ENCODE measurements at places on chromosomes 7 and 10. TPM values are rescaled to one million over a fixed set of nuclear protein-coding genes. Genes with fewer than 3 reads are reported as not detected.
A peak's percentile ranks its signal among the peaks of the same experiment; 100 is the strongest.

GRCh38 chr7:50146692-50147091 is 53.6 kb upstream of the ZPBP start:
- ATAC-seq, result no peak

GRCh38 chr10:125190414-125190813 is 30.1 kb upstream of the CTBP2 start:
- no peak for ATAC-seq

DNA sequence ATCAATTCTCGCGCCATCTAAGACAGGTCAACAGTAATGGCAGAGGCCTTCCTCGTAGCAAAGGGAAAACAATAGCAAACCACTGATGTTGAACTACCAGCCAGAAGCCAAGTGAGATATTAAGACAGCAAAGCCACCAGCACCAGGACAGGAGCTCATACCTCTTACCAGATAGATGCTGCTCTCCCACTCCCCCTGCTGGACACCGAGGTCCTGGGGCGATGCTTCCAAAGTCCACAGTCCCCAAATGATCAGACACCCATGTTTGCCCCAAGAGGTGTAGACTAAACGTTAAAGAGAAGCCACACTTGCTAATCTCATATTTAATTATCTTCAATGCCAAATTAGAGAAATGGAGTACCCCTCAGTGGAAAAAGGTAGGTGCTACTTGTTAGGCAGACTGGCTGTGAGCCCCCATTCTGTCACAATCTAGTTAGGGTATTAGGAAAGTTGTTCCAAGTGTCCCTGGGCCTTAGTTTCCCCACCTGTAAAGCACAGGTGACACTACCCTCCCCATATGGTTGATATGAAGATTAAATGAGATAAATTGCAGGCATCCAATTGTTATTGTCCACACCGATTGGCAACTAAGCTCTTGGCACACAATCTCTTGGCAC is 39.9 kb downstream of the TOMM7 start:
- peak; percentile 79 for ATAC-seq

- peak; percentile 65 for ATAC-seq
Observed at GRCh38 chr7:140672382-140673062, at the start of gene ADCK2. Gene ADCK2 (plus strand): TSS chr7:140672945. CDS start chr7:140673331, 386 bp downstream.

GRCh38 chr7:157018997-157019608 is 8.6 kb upstream of the MNX1 start:
- ATAC-seq, result peak; percentile 16

GRCh38 chr7:7110706-7111105 is 71.6 kb upstream of the C1GALT1 start:
- no peak for ATAC-seq

DNA sequence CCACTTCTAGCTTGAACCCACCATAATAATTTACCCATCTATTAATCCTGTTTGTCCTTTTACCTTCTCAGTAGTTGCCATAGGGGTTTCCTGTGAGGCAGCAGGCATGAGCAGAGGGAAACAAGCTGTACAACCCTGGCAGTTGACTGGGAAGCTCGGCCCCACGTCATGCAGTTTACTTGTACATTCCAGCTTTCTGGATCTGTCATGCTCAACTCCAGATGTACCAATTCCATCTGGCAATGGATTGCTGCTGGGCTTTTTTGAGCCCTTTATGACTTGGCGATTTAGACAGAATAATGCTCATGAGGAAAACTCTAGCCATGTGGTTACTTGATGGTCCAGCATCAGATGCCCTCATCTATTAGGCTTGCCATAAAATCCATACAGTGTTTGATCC is 112.5 kb downstream of the GNAI1 start:
- ATAC-seq, result no peak

GRCh38 chr7:131848033-131848432 is 291.6 kb upstream of the PODXL start:
- no peak for ATAC-seq

- no peak for ATAC-seq
Observed at GRCh38 chr7:95066737-95067530, 159.5 kb downstream of the PPP1R9A start.

- ATAC-seq, result no peak
Observed at GRCh38 chr10:96446966-96447596, 66.6 kb downstream of the TLL2 start.

GRCh38 chr10:64261676-64262075 is 740.5 kb downstream of the REEP3 start:
- no peak for ATAC-seq

- ATAC-seq, result no peak
Observed at GRCh38 chr10:118026936-118027335, 19.8 kb downstream of the RAB11FIP2 start.

DNA sequence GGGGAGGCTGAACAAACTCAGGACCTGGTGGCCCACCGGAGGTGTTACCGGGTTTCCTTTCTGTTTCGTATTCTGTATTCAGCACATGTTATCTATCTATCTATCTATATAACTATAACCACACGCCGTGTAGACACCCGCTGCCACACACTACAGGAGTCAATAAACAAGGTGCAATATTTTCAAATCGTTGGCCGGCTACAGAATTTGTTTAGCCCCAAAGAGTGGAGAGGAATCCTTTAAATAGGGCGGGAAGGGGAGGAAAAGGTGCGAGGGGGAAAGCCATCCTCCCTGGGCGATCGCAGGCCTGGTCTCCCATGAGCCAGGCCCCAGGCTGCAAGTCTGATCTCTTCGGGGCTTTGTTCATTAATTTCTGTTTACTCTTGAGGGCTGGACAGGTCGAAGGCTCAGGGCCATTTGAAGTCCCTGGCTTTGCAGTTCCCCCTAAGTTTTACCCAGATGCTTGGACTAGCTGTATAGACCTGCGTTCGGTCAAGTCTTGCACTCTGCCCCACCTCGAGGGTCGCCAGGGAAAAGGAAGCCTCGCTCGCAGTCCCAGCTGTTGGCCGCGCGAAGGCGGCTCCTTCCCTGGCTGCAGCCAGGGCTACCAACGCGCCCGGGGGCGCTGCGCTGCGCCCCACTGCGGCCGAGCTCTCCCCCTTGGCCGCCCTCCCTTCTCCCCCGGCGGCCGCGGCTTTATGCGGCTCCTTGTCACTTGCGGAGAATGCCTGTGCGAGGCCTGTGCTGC is 3.8 kb downstream of the NKX2-3 start:
- no peak for ATAC-seq

DNA sequence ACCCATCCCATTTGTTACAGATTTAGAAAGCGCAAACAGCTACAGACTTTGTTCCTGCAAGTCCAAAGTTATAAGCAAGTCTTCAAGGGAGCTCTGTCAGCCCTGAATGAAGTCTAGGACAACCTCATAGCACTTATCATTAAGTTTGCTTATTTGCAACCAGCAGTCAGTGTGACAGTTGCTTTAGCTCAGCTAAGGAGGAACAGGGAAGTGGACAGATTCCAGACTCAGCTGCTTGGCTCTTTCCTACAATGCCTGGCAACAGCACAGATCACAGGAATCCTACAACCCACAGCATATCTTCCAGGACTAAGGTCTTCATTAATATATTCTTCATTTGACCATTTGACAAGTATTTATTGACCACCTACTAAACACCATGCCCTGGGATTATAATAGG is 17.4 kb upstream of the KIF5B start:
- no peak for ATAC-seq

GRCh38 chr7:37957221-37957970 is 37.0 kb downstream of the EPDR1 start:
- no peak for ATAC-seq

- peak; percentile 40 for ATAC-seq
Observed at GRCh38 chr10:101354328-101355071, 535 bp downstream of the BTRC start.

DNA sequence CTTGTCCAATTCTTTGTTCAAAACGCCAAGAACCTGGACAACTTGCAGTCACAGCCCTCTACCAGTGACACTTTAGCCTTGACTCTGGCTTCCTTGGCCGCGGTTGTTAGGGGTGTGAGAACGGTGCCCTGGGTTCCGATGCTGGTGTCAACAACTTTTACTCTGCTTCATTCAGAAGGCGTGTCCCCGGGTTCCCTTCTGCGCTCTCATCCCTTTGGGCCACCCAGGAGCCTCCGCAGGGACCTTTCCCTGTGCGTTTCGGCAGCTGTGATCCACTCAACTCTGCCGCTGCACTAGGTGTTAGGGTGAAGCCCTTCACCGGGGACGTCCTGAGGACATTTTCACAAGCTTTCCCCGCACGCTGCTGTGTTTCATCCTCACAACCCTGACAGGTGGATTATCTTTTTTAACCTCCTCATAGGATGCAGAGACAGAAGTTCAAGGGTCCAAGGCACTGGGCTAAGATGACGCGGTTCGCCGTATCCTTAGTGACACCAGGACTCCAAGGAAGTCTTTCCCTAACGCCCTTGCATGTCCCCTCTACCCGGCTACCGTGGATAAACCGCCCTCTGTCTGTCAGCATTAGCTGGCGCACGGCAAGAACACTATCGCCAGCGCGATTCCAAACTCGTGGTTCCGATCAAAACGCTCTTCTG is 133.5 kb upstream of the SHH start:
- ATAC-seq, result no peak

DNA sequence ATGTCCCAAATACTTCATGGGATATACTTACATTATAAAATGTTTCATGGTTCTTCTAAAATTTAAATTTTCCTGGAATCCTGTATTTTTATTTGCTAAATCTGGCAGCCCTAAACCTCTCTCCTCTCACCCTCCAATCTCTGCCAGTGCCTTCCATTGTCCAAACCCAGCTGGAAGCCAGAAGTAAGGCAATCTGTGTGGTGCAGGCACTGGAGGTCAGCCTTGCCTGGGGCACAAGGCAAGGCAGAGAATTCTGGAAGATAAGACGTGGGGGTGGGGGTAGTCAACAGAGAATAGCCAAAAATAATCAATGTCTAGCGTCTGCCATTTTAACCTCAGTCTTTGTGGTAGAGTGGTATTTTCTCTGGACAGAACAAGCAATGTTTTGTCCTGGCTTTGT is 381.7 kb downstream of the GPAM start:
- ATAC-seq, result no peak

DNA sequence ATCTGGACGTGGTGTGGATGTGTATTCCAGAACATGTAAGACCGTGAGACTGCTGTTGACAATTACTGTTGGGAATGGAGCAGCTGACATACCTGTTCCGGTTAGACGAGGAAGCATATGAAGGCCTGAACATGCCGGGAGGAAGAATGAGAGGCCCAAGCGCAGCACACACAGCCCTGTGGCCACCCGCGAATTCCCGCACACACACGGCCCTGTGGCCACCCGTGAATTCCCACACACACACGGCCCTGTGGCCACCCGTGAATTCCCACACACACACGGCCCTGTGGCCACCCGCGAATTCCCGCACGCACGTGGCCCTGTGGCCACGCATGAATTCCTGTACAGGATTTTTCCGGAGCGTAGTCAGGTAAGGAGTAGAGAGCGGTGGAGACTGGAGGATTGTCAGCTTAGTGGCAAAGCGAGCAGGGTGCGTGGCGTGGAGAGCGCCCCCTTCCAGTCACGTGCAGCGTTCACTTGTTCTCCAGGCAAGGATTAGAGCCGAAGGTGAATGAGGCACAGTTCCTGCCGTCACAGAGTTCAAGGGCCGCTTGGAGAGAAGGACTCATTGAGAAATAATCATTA is 9.5 kb upstream of the SUN1 start:
- peak; percentile 21 for ATAC-seq

The FAM25A gene
- total RNA-seq, result 29.4 TPM

The GRK5 gene
- total RNA-seq, result 3.7 TPM

The FKBP6 gene
- total RNA-seq, result not detected

The AUTS2 gene
- total RNA-seq, result 20.4 TPM

The CARD11 gene
- 0.80 TPM for total RNA-seq

The KCNH2 gene
- total RNA-seq, result 0.20 TPM

The NEUROG3 gene
- total RNA-seq, result not detected

The GPR26 gene
- not detected for total RNA-seq

Data from esophagus mucosa (tissue), 1 donor.